ENCODE measurements at places on chromosomes 6 and 20.

DNA sequence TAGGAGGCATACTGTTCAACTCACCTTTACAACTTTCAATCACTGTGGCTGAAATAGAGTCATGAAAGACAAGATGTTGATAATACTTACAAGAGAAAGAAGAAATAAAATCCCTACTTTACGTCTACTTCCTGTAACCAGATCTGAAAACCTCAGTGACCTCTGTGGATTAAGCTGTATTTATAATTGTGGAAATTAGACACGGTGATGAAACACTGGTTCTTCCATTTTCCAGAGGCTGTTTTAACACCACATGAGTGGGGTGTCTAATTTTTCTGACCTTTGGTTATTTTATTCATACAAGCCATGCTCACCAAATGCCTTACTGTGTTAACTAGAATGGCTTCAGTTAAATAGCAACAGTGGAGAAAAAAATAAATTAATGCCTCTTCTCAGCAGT is 58.5 kb upstream of the HIVEP1 start:
- no peak for DNase-seq

GRCh38 chr20:48490961-48491831 is 336.6 kb downstream of the PREX1 start:
- no peak for DNase-seq

GRCh38 chr20:22525821-22526220 is 58.6 kb downstream of the FOXA2 start:
- DNase-seq = no peak

DNA sequence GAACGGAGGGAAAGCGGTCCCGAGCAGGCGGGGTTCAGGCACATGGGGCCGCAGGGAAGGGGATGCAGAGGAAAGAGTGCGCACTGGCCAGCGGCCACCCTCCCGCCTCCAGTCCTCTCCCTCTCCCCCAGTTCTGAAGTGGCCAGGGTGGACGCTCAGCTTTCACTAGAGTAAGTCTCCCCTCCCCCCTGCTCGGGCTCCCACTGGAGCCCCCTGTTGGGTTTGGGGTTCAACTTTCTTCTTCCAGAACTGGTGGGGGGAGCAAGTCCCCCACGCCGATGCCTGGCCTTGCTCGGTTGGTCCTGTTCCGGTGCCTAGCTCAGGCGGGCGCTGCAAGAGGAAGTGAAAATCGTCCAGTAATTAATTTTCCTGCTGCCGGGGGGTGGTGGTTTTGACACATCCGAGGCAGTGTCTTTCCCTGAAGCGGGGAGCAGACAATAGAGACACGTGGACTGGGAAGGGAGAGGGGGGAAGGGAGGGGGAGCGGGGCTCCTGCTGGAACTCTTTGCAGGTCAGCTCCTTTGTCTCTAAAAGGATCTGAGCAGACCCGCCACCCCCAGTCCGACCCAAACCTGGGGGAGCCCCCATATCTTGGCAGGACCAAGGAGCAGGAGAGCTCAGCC is 824 bp upstream of the SCRT2 start:
- DNase-seq = peak; percentile 75

DNA sequence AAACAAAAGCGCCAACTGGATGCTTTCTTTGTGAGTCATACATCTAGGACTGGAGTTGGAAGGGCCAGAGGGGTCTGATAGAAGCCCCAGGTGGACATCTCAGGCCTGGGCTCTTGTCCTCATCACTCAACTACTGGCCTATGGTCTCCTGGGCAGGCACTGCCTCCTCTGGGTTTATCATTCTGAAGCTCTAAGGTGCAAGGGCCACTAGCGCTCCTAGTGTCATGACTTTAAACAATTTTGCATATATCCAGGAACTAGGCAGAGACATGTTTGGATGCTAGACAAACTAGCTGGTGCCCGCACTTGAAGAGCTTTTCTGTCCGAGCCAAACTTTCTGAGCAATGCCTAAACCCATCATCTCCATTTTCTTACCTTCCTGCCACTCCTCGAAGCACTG is 72.3 kb downstream of the CD164 start:
- DNase-seq = no peak

DNA sequence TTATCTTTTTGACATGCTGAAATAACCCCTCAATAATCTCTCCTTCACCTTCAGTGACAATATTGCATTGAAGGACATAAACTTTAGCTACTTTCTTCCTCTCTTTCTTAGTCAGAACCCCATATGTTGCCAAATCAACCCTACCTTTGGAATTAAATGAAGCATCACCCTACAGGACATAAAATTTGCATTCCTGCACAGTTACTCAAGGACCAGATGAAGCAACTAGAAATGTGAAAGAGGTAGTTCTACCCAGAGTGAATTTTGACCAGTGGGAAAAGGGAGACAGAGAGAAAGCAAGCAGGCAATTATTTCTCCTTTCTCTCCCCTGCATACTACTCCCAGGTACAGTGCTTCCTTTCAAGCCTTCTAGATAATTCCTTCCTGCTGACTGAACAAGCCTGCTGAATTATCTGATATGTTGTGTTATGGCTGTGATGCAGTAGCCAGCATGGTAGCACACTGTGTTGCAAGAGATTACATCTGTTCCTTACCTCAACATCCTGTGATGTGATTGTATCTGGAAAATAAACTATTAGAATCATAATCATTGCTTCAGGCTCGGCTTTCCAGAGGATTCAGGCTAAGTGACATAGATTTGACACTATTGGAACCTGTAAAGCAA is 16.6 kb downstream of the TENT5A start:
- DNase-seq = no peak

GRCh38 chr6:6826095-6826901 is 237.8 kb downstream of the LY86 start:
- DNase-seq = peak; percentile 78

- DNase-seq = no peak
Measured at GRCh38 chr20:63482021-63482587, 9.6 kb upstream of the KCNQ2 start.

DNA sequence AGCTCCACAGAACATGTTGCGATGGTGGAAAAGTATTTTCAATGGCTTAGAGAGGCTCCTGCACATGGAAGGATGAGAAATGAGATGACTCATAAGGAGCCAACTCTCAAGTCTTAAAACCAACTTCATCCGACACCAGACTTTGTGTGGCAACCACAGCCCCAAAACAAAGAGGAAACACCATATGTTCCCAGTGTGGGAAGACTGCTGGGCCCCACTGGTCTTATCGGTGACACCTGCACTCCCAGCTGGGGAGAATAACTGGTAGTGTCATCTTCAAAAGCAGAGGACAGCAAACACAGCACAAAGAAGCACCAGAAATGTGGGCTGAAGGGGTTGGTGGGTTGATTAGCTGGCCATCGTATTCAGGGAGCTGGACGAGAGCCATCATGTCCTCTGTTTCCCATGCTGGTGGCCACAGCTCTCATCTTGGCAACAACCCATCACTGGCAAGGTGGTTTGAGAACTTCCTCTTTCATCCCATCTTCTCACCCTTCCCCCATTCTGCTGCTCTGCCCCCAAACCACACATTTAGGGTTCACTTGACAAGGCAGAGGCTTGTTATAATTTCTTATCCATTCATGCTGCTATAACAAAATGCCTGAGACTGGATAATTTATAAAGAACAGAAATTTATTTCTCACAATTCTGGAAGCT is 46.0 kb upstream of the TASP1 start:
- DNase-seq = no peak

GRCh38 chr6:71822625-71823024 is 63.7 kb upstream of the RIMS1 start:
- DNase-seq = no peak

- DNase-seq = no peak
Measured at GRCh38 chr6:27332692-27333641, 20.9 kb upstream of the POM121L2 start.

GRCh38 chr20:1619861-1620444 is at the start of gene SIRPB1:
Gene SIRPB1 (minus strand): TSS chr20:1620009. CDS start chr20:1619944, 65 bp downstream.
- peak; percentile 83 for DNase-seq

DNA sequence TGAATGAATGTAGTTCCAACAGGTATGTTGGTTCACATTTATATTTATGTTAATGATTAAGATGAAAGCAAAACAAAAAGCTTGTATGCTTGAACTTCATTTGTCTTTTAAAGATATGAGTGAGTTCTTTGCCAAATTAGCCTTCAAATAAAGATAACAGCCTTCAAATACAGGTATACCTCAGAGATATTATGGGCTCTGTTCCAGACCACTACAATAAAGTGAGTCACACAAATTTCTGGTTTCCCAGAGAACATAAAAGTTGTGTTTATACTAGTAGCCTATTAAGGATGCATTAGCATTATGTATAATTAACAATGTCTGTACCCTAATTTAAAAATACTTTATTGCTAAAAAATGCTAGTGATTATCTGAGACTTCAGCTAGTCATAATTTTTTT is 245.3 kb upstream of the MAN1A1 start:
- DNase-seq = no peak

GRCh38 chr6:8434727-8435092 is 635 bp downstream of the SLC35B3 start:
- no peak for DNase-seq

DNA sequence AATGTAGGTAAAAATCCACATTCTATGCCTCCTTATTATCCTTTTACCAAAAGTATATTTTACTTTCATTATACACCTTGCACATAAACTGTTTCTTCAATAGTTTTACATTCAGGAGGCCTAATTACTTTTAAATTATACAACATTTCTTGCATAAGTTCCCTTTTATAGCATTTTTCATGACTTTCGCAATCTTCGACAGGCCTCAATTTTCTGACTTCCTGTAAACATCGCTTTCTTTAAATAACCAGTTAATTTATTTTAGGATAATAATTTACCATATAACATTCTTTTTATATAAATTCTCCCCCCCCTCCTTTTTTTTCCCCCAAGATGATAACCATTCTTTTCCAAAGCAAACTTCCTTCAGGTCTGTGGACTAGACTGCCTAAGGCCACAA is 9.2 kb downstream of the SLC35A1 start:
- DNase-seq = peak; percentile 73

GRCh38 chr6:76774781-76775384 is 688.4 kb downstream of the HTR1B start:
- no peak for DNase-seq

DNA sequence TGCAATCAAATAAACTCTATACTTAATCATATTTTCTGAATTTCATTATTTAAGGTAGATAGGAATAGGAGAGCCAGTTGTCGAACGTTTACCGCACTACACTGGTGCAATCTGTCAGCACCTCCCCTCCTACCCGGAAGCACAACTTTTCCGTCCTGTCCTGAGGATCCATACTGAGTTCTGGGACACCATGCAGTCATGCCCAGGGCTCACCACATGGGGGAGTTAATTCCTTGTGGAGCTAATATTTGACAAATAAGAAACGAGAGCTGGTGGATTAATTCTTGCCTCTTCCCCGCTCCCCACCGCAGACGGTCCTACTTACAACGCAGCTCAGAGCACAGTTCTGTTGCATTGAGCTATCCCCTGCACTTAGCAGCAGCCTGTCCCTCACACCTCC is 107.7 kb upstream of the RALGAPA2 start:
- DNase-seq = peak; percentile 27

DNA sequence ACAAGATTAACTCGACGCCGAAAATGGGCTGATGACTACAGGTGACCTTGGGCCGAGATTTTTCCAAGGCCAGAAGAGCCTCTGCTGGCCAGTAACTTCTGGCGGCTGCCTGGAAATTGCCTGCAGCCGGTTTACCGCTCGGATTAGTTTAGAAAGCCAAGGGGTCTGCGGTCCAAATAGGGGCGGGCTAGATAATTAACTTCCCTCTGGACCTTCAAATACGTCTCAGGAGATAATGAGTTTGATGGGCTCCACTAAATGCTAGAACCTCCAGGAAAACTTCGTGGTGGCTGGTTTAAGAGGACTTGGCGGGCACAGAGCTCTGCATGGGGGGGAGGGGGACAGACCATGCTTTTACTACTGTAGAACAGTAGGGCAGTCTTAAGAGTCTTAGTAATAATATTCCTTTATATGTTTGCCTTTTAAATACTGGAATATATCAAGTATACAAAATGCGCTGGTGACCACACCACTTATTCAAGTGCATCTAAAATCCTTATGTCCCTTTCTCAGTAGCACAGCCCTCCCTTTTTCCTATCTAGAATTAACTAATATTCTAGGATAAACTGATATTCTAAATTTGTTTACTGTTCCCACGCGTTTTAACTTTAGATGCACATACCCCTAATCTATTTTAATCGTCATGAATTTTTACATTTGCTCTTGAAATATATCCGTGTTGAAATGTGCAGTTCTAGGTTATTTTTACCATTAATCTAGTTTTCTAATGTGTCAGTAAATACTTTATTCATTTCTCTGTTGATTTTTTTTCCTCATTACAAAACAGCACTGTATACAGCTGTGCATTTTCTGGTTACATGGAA is 107.5 kb upstream of the PRSS16 start:
- peak; percentile 16 for DNase-seq

GRCh38 chr20:45639687-45640086 is 8.6 kb upstream of the WFDC9 start:
- no peak for DNase-seq

- no peak for DNase-seq
Measured at GRCh38 chr20:17502105-17502504, 29.1 kb downstream of the BFSP1 start.

- no peak for DNase-seq
Measured at GRCh38 chr6:128511506-128511905, 8.9 kb downstream of the PTPRK start.

GRCh38 chr20:40920291-40920690 is 108.3 kb upstream of the TOP1 start:
- DNase-seq = no peak

DNA sequence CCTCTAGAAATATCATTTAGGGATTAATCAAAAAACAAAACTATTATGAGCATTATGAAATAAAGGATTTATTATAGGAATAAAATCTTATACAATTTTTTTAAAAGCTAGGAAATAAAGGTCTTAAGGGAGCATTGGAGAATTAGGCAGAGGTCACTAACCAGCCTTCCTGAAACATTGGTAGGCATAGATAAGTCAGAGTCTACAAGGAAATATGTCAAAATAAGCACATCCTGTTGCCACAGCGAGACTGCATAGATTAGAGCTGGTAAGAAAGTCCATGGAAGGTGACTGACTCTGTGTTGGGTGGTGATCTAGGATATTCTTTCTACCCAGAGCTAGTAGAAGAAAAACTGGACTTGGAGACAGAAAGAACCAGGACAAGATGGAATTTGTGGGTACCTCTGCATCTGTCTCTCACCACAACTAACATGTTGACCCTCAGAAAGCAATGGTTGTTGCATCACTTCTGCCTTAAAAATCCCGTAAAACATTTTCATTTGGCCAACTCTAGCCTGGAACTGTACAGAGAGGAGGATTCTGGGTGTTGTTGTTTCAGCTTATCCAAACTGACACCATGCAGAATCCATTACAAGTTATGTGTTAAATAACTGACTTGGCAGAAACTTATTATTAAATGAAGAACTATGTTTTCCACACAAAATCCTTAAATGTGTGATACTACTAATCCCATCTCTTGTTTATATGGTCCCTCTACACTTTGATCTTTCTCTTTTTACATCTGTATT is 77.1 kb downstream of the FBXO5 start:
- DNase-seq = no peak

- no peak for DNase-seq
Measured at GRCh38 chr20:58515233-58516212, at the start of gene APCDD1L. Gene APCDD1L (minus strand): TSS chr20:58515399. CDS start chr20:58514707, 692 bp downstream.

- peak; percentile 67 for DNase-seq
Measured at GRCh38 chr20:47502271-47503239, 868 bp downstream of the NCOA3 start.

Measured in inflammatory macrophage treated with lipopolysaccharide for 4 hours (primary cell).